ENCODE measurements at places on chromosomes 3 and 15.

GRCh38 chr3:162704799-162705385, 1208.3 kb downstream of the OTOL1 start:
- no peak for DNase-seq

DNA sequence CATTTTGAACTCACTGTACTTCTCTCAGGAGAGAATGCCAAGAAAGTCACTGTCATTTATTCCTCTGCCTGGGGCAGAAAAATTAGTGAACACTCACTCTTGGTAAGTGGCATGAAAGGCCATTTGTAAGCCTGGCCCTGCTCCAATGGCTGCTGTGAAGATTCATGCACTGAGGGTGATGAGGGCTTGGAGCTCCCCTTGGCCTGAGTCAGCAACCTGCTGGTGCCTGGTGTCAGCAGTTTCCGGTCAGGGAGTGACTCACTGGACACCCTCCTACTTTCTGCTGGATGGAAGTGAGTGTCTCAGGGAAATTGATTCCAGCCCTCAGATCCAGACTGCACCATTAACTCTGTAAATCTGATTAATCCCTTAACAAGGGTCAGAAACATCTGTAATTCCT, 37.6 kb downstream of the TRA2B start:
- peak; percentile 96 for DNase-seq

GRCh38 chr3:71241246-71241901, 342.2 kb downstream of the FOXP1 start:
- DNase-seq = no peak

- DNase-seq = no peak
These were observed 2.5 kb upstream of the TBC1D21 start for GRCh38 chr15:73870700-73871408.

GRCh38 chr3:124413393-124413792, 316.9 kb upstream of the UMPS start:
- no peak for DNase-seq

DNA sequence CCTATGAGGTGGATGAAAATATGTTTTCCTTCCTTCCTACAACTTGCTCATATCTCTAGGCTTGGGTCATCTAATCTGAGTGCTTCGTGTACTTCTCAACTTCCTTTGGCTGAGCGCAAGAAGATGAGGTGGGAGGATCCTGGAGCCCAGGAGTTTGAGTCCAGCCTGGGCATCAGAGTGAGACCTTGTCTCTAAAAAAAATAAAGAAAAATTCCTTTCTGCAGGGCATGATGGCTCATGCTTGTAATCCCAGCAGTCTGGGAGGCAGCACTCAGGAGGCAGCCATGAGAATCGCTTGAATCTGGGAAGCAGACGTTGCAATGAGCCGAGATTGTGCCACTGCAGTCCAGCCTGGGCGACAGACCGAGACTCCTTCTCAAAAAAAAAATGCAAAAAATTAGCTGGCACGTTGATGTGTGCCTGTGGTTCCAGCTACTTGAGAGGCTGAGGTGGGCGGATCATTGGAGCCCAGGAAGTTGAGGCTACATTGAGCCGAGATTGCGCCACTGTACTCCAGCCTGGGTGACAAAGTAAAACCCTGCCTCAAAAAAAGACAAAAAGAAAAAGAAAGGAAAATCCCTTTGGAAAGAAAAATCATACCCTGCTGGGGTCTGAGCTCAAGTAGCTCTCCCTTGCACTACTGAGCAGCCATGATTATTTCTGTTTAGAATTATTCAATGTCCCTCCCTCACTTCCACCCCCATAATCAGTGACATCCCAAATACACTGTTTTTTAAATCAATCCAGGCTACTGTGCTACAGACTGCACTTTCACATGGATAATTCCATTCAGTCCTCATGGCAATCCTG, 28.0 kb upstream of the RAB11A start:
- DNase-seq = peak; percentile 19

GRCh38 chr15:63615935-63616334, 18.7 kb downstream of the FBXL22 start:
- DNase-seq = no peak

- no peak for DNase-seq
These were observed 23.7 kb upstream of the P4HTM start for GRCh38 chr3:48966367-48966766.

DNA sequence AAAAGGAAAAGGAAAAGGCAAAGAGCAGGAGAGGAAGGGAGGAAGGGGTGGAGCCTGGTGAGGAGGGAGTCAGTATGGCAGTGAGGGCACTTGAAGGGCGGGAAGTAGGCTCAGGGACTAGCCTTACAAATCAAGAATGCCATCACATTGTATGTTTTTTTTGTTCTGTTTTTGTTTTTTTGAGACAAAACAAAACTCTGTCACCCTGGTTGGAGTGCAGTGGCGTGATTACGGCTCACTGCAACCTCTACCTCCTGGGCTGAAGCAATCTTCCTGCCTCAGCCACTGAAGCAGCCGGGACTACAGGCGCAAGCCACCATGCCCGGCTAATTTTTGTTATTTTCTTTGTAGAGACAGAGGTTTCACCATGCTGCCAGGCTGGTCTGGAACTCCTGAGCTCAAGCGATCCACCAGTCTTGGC, 10.5 kb upstream of the PIK3CB start:
- DNase-seq = peak; percentile 70

GRCh38 chr3:190193210-190193609, 72.5 kb upstream of the P3H2 start:
- DNase-seq = no peak

- peak; percentile 79 for DNase-seq
These were observed 6.0 kb downstream of the TM4SF4 start for GRCh38 chr3:149480326-149481017.

GRCh38 chr3:128878556-128879124, 780 bp upstream of the ACAD9 start:
- peak; percentile 63 for DNase-seq

DNA sequence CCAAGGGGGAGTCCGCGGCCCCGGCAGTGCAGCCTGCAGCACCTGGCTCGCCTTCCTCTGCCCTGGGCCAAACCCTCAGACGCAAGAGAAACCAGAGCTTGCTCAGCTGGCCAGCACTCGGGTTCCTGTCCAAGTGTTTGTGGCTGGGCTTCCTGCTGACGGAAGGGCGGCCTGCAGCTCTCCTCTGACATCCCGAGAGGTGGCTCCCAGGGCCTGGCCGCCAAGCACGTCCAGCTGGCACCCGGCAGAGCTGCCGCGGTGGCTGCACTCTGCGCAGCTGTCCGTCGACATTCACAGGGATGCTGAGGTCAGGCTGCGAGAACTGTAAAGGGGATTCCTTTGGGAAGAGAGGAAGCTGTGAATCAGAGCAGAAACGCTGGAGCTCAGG, 85.6 kb downstream of the CPN2 start:
- no peak for DNase-seq

DNA sequence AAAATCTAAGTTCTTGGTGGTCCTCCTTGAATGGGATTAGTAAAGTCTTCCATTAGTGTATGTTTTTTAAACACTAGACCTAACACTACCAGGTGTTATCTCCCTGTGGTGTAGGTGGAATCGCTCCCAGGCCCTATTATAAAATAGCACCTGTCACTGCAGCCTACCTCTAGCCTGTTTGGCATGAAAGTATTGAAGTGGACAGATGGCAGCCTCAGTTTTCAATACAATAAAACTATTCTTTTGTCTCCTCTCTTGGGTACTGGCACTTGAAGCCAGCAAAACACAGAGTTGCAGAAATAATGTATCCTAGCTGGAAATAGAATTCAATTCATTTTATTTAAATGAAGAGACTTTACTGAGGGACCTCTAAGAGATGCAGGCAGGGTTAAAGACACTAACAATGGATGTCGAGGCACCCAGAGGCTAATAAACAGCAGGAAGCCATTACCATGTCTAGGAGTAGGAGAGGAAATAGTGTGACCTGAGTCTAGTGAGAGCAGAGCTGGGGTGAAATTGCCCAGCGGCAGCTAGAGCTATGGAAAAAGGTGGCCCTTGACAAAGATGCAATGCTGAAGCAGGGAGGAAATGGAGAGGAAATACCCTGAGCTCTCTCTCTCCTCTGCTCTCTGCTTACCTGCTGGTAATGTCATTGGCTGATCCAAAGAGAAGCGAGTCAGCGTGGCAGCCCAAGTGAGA, 49.1 kb upstream of the TMEM158 start:
- DNase-seq = no peak

DNA sequence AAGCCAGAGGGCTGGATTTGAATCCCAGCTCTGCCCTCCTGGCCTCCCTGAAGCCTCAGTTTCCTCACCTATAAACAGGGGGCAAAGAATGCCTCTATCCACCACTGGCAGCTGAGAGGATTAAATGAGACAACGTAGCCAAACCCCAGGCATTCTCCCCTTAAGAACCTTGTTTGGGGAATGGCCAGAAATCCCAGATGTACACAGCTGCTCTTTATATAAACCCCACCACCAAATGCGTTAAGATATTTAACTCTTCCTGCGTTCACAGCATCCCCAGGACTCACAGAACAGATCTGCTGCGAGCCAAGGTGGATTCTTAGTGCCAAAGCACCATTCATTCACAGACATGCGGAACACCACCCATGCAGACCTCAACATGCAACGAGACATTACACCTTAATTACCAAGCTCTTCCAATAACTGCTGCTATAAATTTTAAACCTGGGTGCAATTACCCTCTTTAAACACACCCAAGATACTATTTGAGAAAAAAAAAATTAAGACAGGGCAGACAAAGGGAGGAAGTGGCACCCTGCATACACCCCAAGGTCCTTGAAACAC, 5.2 kb downstream of the TLE3 start:
- no peak for DNase-seq

GRCh38 chr3:25547943-25548674, 116.6 kb downstream of the TOP2B start:
- no peak for DNase-seq

GRCh38 chr3:42819351-42819965, 10.2 kb downstream of the ACKR2 start:
- DNase-seq = no peak

GRCh38 chr15:99433757-99434450, 131.9 kb upstream of the MEF2A start:
- DNase-seq = no peak

- peak; percentile 50 for DNase-seq
These were observed 92.0 kb downstream of the FOXB1 start for GRCh38 chr15:60096157-60096556.

DNA sequence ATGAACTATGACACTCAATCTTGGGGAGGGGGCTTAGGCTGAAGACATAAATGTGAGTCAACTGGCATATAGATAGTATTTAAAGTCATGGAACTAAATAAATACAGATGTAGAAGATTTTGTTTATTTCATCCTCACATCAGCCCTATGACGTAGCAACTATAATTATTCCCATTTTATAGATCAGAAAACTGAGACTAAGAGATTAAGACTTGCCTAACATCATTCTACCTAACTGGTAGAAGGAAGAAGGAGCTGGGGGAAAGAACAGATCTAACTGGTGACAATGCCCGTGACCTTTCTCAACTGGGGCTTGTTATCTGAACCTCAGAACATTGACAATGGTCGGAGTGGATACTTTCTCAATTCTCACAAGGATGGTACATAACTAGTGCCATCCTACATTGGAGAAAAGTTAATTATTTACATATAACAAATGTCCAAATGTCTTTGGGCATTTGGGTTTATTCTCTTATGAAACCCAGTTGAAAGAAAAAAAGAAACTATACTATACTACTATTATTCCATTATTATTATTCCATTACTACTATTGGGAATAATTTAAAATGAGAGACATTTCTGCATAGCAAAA, 10.4 kb downstream of the HERC1 start:
- DNase-seq = no peak

DNA sequence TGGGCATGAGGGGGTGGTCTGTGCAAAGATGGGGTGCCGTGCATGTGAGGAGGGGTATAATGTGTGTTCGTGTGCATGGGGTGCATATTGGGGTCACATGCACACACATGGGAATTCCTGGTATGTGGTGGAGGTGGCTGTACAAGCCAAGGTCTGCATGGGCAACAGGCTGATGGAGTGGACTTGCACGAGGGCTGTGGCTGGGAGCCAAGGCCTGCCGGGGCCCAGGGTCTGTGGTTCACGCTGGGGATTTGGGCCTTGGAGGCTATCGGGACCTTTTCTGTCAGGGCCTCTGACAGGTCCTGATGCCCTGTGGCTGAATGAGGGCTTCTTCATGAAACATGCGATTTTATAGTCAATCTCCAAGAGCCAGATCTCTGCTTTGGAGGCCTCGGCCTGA, 9.8 kb upstream of the PLXND1 start:
- DNase-seq = no peak

DNA sequence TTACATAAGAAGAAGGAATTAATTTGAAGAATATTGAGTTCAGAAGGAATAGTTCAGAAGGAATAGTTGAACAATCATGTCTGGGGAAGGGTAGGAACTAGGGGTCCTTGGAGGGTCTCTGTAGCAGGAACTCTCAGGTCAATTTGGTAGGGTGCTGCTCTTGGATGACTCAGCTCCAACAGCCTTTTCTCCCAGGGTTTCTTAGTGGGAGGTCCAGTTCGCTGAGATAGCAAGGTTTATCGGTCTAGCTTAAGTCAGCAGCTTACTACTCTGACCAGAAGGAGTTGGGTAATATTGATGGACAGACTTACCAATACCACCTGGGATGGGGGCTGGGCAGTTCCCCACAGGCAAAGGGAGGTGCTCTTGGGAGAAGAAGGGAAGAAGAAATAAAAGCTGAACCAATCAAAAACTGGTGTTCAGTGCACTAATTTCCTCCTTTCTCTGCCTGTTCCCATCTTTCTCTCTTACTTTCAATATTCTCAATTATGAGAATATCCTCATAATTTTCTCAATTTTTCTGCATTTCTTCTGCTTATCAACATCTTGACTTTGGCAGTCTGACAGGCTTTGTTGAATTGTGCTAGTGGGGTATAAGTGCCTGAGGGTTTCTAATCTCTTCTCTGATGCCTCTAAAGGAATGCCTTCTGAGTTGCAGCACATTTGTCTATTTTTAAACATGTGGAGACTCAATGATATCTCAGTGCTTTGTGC, 14.4 kb upstream of the MITF start:
- peak; percentile 23 for DNase-seq

GRCh38 chr3:114799816-114800215, 347.3 kb downstream of the ZBTB20 start:
- no peak for DNase-seq

DNA sequence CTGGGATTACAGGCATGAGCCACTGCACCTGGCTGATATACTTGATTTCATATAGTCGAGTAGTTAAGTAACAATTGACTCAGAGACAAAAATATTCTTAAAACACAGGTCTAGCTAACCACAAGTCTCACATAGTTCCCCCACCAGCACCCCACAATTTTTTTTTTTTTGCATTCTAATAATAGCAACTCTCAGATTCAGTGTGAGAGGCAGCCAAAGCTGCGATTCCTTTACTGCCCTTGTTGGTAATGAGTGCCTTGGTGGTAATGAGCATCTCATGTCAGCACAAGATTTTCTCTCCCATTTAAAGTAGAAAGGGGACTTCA, 72.5 kb downstream of the WWTR1 start:
- DNase-seq = no peak
